ENCODE measurements at places on chromosomes 2 and 18.

DNA sequence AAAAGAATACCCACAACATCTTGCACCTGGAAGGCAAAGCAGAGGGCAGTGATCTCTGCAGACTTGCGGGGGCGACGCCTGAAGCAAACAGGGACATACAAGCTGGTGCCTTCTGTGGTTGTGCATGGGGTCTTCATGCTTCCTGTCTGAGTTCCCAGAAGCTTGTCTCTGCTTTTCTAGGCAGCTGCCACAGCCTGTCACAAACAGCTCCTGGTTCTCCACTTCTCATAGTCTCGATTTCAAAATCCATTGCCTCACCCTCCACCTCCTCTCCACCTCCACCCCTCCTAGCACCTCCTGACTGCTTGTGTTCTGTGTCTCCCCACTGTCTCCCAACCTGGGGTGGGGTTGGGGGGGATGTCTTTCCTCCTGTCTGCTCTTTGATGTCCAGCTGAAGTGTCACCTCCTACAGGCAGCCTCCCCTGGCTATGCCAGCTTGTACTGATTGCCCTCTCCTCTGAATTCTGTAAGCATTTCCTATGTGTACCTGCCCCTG is 1.7 kb upstream of the PROC start:
- DNase-seq = no peak

DNA sequence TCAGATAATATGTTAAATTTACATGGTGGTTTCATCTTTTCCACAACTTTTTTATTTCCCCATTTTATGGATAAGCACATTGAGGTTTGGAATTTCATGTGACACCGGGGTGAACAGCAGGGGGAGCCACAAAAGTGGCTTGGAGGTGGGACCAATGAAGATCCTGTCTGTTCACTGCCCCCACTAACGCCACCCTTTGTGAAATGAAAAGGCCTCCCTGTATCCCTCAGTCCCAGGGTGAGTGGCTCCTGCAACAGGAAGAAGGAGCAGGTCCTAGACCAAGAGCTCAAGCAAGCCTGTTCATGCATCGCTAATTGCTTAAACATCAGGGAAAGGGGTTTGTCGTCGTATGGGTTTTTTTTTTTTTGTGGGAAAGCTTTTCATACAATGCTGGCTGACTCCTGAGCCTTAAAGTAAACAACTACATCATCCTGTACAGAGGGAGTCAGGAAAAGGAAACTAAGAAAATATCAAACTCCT is 267.8 kb upstream of the EPAS1 start:
- DNase-seq = no peak

DNA sequence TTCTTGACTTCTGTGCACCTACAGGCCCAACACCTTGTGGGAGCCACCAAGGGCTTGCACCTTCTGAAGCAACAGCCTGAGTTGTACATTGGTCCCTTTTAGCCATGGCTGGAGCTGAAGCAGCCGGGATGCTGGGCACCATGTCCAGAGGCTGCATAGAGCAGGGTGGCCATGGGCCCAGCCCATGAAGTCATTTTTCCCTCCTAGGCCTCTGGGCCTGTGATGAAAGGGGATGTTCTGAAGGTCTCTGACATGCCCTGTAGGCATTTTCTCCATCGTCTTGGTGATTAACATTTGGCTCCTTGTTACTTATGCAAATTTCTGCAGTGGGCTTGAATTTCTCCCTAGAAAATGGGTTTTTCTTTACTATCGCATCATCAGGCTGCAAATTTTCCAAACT is 83.1 kb upstream of the ACVR1 start:
- DNase-seq = no peak

- DNase-seq = no peak
Observed at GRCh38 chr2:136492901-136493300, 272.4 kb upstream of the THSD7B start.

GRCh38 chr2:202693503-202693902 is 58.7 kb downstream of the FAM117B start:
- DNase-seq = no peak

DNA sequence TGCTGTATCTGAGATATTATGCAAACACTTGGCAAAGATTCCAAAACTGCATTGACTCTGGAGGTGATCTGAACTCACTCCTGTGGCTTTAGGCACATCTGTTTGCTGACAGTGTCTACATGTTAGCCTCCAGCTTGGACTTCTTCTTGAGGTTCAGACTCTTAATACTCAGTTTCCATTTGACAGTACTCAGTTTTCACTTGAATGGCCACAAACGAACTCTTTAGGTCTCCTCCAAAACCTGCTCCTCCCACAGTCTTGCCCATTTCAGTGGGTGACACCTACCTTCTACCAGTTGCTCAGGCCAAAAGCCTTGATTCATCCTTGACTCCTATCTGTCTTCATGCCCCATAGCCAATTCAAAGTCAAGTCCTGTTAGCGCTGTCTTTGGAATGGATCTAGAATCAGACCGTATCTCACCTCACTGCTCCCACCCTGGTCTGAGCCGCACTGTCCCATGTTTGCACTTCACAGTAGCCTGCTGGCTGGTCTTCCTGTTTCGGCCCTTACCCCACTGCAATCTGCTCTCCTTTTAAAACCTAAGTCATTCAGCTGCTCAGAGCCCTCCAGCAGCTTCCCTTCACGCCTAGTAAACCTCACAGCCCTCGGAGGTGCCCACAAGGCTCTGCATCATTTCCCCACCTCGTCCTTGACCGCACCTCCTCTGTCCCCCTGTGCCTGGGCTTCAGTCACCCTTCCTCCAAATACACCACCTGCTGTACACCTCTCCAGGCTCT is 10.5 kb downstream of the ATG16L1 start:
- peak; percentile 47 for DNase-seq

DNA sequence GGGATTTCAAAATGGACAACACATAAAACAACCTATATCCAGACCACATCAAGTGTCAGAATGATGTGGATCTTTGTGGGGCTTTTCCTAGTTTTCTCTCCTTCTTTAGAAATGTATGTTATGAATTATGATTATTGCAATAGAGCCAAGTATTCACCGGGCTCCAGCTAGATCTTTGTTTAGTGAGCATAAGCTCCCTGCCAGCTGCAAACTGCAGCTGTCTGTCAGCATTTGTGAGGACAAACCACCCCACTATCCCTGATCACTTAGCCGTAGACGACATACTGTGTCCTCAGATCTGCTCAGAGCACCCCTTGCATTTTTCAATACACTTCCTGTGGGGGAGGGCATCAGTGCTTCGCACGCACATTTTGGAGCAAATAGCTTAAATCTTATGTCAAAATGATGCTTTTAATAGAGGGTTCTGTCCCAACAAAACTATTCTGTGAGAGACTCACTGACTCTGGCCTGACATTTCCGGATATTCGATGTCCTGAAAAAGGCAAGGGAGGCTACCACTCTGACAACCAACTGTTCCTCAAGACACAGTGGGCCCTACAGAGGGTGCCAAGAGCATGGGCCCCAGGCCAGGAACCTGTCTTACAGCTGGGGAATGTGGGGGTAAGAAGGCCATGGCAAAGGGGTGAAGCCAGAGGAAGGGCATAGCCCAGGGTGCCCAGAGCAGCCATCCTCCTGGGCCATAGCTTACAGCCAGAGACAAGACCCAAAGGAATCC is 346.0 kb downstream of the ARHGAP15 start:
- no peak for DNase-seq

GRCh38 chr2:18829976-18830375 is 240.6 kb upstream of the NT5C1B start:
- DNase-seq = no peak

DNA sequence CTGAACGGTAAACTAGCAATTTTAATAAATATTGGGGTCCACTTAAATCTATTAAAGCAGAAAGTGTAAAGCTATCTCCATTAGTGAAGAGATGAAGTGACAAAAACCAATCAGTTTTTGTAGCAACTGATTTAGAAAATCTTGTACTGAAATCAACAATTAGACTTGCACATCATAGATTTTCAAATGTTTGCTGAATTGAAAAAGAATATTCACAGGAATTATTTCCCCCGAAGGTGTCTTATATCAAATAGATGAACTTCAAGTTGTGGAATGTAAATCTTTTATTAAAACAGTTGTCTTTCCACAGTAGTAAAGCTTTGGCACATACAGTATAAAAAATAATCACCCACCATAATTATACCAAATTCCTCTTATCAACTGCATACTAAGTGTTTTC is 48.7 kb downstream of the ATIC start:
- no peak for DNase-seq

DNA sequence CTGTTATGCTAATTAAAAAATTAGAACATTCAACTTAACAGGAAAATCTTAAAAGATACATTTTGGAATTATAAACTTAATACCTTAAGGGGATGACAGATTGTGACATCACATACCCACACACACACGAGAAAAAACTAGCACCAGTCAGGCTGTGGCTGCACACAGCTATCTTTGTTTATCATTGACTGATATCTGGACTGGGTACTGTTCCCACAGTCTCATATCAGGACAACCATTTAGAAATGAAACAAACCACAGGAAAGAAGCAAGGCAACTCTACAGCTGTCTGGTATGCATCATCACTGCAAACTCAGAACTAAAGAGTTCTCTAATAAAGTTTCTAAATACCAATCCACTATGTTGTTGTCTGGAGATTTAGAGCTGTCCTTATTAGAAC is 210.9 kb upstream of the SMAD7 start:
- DNase-seq = peak; percentile 74

GRCh38 chr2:66866331-66867062 is 431.6 kb downstream of the MEIS1 start:
- DNase-seq = no peak

DNA sequence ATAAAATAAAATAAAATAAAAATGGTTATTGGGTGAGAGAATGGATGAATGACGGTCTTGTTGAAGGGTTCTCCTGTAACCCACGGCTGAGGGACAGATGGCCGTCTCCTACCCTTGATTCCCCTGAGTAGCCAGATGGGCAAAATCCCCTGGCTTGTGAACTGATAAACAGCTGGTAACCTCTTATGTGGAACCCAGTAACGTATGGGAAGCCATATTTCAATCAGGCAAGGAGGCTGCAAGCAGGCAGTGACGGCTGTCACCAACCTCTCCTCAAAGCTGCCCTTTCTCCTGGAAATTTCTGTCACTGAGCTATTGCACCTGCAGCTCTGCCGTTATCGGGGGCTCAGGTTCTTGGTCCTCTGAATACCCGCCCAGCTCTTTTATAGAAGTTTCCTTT is 165.3 kb upstream of the SMAD2 start:
- DNase-seq = no peak

GRCh38 chr18:52582516-52582915 is 242.5 kb downstream of the DCC start:
- no peak for DNase-seq

GRCh38 chr2:37738266-37738885 is 66.9 kb upstream of the CDC42EP3 start:
- no peak for DNase-seq

DNA sequence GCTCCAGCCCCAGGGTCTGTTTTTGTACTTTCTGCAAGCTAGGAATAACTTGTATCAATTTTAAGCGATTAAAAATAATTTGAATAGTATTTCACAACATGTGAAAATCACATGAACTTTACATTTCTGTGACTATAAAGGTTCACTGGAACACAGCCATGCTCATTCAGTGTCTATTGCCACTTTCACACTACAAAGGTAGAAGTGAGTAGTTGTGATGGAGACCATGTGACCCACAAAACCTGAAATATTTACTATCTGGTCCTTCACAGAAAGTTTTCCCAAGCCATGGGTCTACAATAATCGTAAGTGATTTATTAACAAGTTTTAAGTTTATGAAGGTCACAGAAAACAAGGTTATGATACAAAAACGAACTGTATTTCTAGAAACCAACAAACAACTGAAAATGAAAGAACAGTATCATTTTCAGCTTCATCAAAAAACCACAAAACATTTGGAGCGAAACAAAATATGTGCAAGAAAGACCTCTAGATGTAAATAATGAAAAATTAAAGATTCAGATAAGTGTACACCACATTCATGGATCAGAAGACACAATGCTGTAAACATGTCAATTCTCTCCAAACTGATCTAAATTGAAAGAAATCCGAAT is 68.9 kb upstream of the DNER start:
- DNase-seq = no peak

DNA sequence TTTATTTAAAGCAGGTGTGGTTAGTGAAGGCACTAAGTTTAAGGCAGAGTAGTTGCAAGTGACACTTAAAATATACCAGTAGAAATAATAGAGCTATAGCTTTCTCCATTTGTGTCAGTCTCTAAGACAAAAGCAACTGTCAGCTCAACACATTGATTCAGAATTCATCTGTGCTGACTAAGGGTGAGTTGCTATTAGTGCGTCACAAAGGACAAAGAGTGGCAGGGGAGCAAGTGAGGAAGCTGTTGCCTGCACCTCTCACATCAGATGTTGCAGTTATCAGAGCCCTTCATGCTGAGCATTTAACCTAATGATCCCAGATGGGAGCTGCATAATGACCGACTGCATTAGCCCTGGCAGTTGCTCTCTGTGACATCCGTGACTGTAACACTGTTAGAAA is 138.6 kb downstream of the DTNA start:
- DNase-seq = no peak
